WTC11 (cell line): ENCODE measurements at places on chromosomes 3 and 15.

GRCh38 chr3:40417845-40418543, 31.0 kb downstream of the ENTPD3 start:
- H3K36me3 ChIP-seq, result no peaks in the 10 kb centered on the region
- H3K4me3 ChIP-seq, result no peak overlapping the region
- no peak overlapping the region for H3K27ac ChIP-seq
- H3K4me1 ChIP-seq, result peaks cover 3% of the 10 kb centered on the region; the same call in 1 of the 2 replicates
- no peaks in the 10 kb centered on the region; the same call in 1 of the 2 replicates for H3K27me3 ChIP-seq

GRCh38 chr3:50675179-50676030, 678 bp downstream of the DOCK3 start:
- peaks cover 32% of the 10 kb centered on the region for H3K4me1 ChIP-seq
- H3K4me3 ChIP-seq, result peak overlapping the region; percentile 76
- H3K27ac ChIP-seq, result no peak overlapping the region
- DNase-seq, result peak; percentile 86
- H3K36me3 ChIP-seq, result no peaks in the 10 kb centered on the region

DNA sequence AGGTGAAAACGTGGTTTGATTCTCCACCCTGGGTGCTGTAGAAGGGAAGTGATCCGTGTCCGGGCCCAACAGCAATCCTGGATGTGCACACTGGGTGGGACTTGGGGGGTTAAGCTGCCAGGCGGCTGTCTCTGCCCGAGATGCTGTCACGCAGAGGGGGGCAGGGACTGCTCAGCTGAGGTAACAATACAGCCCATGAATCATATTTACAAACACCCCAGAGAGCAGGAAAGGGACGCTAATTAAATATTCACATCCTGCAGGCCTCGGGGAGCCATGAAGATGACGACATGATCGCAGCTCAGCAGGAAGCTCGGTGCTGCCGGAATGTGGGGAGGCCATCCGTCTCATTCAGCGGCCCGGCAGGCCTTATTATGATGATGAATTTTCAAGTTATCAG, 17.9 kb upstream of the CRABP1 start:
- DNase-seq, result no peak
- H3K4me3 ChIP-seq, result no peak overlapping the region; the same call in 1 of the 2 replicates
- peak overlapping the region; percentile 54 for H3K27ac ChIP-seq
- no peaks in the 10 kb centered on the region for H3K27me3 ChIP-seq

- H3K4me1 ChIP-seq, result no peaks in the 10 kb centered on the region
- H3K4me3 ChIP-seq, result no peak overlapping the region
- peaks cover 3% of the 10 kb centered on the region for H3K36me3 ChIP-seq
- DNase-seq, result no peak
- no peak overlapping the region for H3K27ac ChIP-seq
These were observed 240.1 kb upstream of the IGF1R start for GRCh38 chr15:98408231-98408630.

GRCh38 chr3:77449459-77450350, 409.8 kb downstream of the ROBO2 start:
- no peak for DNase-seq
- no peaks in the 10 kb centered on the region for H3K27me3 ChIP-seq
- peaks cover 27% of the 10 kb centered on the region for H3K4me1 ChIP-seq
- H3K27ac ChIP-seq, result no peak overlapping the region
- H3K36me3 ChIP-seq, result no peaks in the 10 kb centered on the region

DNA sequence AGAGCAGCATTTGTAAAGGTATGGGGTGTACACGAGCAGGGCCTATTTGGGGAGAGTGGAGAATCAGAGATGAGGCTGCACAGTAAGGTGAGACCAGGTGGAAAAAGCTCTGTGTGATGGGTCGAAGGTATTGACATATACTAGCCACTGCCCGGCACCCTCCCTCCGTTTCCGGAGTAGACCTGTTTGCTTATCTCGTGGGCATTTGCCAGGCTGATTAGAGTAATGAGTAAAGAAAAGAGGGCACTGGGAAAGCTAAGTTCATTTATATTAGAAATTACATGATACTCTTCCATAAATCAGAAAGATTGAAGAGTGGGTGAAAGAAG, 46.2 kb upstream of the ATG7 start:
- no peak overlapping the region for H3K4me3 ChIP-seq
- H3K27me3 ChIP-seq, result no peaks in the 10 kb centered on the region
- H3K27ac ChIP-seq, result no peak overlapping the region

DNA sequence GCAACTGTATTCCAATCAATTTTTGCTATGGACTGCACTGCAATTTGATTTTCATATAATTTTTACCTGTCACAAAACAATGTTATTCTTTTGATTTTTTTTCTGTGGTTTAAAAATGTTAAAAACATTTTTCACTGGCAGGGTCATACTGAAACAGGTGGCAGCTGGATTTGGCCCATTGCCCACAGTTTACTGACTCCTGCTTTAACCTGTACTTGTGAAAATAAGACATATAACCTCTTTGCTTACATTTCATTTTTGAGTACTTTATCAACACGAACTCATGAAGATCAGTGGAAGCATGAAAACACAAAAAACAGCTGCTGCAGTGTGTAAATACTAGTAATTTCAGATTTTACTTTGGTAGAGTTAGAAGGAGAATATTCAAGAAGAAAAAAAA, 313.1 kb downstream of the WDR72 start:
- no peak for DNase-seq
- H3K4me1 ChIP-seq, result peaks cover 26% of the 10 kb centered on the region
- no peak overlapping the region for H3K4me3 ChIP-seq

GRCh38 chr3:41301548-41301947, 102.2 kb downstream of the CTNNB1 start:
- H3K27ac ChIP-seq, result no peak overlapping the region
- no peak for DNase-seq
- no peak overlapping the region for H3K4me3 ChIP-seq
- peaks cover 8% of the 10 kb centered on the region for H3K4me1 ChIP-seq
- H3K36me3 ChIP-seq, result 0 out of 2 replicates have a peak, but pooled peaks cover 3% of the 10 kb centered on the region

DNA sequence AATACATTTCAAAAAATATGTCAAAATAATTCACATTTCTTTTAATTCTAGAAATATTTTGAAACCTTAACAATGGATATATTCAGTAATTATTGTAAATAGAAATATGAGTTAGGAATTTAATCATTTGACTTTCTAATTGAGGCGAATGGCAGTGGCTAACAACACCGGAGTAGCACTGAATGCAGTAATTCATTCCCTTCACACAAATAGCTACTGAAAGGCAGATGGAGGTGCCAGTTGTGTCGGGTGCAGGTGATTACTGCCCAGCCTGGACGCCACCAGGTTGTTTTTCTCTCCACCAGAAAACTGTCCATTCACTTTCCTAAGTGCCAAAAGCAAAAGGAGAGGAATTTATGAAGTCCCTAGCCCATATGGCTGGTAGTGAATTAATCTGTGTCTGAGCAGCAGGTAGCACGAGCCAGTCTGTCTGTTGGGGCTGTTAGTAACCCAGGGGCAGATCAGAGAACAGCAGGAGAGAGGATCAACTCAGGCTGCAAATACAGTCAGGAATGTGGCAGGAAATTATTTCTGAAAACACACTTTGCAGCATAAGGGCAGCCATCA, 79.3 kb upstream of the GMNC start:
- no peak for DNase-seq
- H3K4me3 ChIP-seq, result no peak overlapping the region

- no peaks in the 10 kb centered on the region for H3K36me3 ChIP-seq
- peak; percentile 63 for DNase-seq
- no peak overlapping the region for H3K4me3 ChIP-seq
- peaks cover 24% of the 10 kb centered on the region for H3K4me1 ChIP-seq
These were observed 52.8 kb downstream of the CORO2B start for GRCh38 chr15:68631601-68632051.

DNA sequence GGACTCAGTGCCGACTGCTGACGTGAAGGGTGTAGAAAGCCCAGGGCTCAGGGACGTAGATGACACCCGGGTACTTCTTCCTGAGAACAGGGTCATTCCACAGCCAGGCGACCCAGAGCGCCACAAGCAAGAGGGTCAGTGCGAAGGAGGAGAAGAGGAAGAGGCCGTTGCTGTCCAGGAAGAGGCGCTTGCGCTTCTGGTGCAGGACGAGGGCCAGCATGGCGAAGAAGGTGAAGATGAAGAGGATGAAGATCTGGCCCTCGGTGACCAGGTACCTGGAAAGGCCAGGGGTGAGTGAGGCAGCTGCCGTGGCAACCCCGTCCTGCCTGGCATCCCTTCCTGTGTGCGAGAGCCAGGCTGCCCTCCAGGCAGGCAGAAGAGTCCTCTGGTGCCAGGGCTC, 3.0 kb upstream of the CALML4 start:
- 0 out of 2 replicates have a peak overlapping the region, but pooled peaks have one; percentile 57 for H3K27ac ChIP-seq
- DNase-seq, result no peak
- no peak overlapping the region for H3K4me3 ChIP-seq
- H3K27me3 ChIP-seq, result no peaks in the 10 kb centered on the region
- H3K36me3 ChIP-seq, result no peaks in the 10 kb centered on the region
- peaks cover 31% of the 10 kb centered on the region for H3K4me1 ChIP-seq

- peaks cover 37% of the 10 kb centered on the region for H3K36me3 ChIP-seq
- H3K4me1 ChIP-seq, result peaks cover 32% of the 10 kb centered on the region
- no peaks in the 10 kb centered on the region for H3K27me3 ChIP-seq
These were observed 21.5 kb downstream of the TJP1 start for GRCh38 chr15:29800491-29801366.
